Kidney capillary endothelial cell (primary cell): ENCODE measurements at places on chromosomes 16 and 17.

DNA sequence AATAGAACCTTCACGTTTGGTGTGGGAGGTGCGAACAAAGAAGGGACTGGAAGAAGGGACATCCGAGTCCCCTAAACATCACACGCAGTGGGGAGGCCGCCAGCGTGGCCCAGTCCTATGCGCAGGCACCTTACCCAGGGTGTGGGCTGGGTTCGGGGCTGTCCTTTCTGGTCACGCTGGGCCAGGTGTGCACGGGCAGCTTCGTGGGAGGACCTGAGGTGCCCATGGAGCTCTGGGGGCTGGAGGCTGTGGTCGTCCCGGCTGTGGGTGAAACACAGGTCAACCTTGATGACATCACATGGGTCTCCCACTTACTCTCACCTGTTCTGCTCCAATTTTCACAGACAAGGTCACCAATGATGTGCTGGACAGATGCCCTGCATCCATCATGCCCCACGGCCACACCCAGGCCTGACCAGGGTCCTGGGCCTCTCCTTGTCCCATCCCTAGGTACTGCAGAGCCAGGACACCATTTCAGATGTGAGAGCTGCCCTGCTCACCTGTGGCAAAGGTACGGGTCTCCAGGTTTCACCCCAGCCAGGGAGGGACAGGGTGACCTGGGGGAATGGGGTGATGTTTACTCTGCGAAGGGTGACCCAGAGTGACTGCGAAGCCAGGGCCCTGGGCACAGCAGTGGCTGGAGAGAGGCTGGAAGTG lies 3.1 kb downstream of the CD300C start:
- DNase-seq: no peak

DNA sequence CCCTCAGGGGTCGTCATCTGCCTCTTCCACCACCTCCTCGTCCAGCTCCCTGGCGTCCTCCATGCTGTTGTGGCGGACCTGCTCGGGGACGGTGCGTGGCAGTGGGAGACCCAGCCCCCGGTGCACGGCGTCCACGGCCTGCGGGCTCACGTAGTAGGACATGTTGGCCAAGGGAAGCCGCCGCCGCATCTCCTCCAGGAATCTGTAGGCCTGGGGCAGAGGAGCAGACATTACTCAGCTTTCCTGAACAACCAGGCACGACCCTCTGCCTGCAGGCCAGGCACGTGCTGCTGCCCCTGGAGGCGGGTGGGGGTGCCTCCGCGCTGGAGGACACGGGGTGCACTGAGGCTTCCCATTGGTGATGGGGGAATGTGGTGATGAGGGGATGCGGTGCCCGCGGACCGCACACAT lies 17.8 kb downstream of the TELO2 start:
- DNase-seq: no peak

- DNase-seq: no peak
Measured at GRCh38 chr16:31487071-31487719, 4.3 kb downstream of the SLC5A2 start.

GRCh38 chr16:11625769-11626168 lies 39.0 kb upstream of the LITAF start:
- no peak for DNase-seq

- DNase-seq: no peak
Measured at GRCh38 chr17:13268791-13269595, 251.2 kb upstream of the ELAC2 start.

GRCh38 chr17:34011599-34011998 lies 243.5 kb upstream of the CCL2 start:
- no peak for DNase-seq

DNA sequence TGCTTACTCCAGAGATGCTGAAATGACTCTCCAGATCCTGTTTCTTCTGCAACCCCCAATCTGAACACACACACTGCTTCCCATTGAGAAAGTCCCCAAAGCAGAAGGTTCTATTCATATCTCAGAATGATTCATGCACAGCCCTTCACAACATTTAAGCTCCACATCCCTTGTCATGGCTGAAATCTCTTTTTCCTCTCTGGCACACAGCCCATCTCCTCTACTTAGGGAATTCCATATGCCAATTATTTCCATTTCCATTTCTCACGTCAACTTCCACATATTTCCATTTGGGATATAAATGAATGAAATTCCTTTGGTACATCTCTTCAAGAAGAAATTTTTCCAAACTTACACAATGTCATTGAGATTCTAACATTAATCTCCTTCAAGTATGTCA lies 119.6 kb downstream of the CDH11 start:
- DNase-seq: peak; percentile 84

DNA sequence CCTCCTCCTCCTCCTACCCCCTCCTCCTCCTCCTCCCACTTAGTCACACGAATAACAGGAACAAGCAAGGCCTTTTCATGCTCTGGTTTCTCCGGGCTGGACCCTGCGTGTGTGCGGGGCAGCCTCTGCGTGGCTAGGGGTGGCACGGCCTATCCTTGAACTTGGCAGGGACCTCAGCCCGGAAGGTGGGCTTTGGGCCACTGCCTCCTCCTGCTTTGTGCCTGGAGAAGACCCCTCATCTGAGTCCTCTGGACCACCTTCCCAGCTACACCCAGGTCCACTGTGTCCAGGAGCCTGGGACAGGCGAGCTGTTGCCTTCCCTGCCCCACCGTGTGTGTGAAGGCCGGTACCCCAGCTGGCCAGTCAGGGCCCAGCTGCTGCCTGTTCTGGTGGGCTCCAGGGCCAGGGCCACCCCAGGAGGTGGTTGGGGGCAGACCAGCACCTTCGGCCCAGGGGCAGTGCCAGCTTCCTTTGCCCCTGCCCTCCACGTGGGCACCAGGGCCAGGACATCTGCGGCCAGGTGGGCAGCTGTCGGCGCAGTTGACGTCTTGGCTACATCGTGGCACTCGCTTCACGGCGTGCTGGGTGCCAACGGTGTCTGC lies 35.4 kb downstream of the GINS2 start:
- DNase-seq: no peak

DNA sequence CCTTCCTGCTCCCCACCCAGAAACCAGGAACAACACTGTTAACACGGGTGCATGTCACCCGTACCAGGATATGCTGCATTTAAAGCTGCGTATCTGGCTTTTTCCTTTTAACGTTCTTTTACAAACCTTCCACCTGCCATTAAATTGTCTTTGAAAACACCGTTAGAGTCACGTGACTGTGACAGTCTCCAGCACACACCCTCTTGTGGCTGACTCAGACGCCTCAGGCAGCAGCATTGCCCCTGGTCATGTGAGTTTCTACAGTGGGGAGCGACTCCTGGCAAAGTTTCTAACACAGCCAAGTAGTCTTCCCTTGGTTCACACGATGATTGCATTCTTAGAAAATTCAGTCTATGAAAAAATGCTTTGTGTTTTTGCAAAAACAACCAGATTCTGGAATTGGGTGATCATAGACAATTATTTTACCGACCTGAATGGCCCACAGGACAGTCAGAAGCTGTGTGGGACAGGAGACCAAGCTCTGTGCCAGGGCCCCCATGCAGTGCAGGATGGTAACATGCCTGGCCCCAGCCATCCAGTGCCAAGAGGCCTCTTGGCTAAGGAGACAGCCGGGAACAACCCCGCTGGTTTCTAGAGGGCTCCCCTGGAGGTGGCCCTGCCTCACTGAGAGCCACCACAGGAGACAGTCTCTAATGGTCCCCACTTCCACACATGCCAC lies 199.1 kb downstream of the KATNIP start:
- peak; percentile 10 for DNase-seq

- no peak for DNase-seq
Measured at GRCh38 chr17:83006515-83007455, 72.6 kb upstream of the METRNL start.

DNA sequence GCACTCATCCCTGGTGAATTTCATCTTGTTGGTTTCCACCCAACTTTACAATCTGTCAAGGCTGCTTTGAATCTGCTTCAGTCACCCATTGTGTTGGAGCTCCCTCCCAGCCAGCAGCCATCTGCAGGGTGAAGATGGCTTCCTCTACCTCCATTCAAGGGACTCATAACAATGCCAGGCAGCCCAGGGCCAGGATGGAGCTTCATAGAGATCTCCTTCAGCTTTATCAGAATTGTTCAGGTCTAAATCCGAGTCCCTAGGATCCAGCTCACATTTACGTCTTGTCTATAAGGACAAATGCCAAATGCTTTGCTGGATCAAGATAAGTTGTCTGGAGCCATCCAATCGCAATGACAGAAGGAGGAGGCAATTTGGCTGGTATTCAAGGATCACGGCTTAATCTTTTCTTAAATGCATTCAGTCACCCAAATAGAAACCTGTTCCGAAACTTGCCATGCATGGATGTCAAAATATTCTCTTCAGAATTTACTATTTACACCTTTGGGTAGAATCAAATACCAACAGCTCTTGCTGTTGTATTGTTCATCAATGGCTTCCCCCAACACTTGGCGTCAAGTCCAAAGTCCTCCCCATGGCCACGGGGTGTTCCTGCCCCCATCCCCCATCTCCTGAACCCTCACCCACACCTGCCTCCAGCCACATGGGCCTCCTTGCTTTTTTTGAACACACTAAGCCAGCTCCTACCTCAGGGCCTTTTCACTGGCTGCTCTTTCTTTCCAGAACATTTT lies 3.8 kb upstream of the FAM171A2 start:
- no peak for DNase-seq

DNA sequence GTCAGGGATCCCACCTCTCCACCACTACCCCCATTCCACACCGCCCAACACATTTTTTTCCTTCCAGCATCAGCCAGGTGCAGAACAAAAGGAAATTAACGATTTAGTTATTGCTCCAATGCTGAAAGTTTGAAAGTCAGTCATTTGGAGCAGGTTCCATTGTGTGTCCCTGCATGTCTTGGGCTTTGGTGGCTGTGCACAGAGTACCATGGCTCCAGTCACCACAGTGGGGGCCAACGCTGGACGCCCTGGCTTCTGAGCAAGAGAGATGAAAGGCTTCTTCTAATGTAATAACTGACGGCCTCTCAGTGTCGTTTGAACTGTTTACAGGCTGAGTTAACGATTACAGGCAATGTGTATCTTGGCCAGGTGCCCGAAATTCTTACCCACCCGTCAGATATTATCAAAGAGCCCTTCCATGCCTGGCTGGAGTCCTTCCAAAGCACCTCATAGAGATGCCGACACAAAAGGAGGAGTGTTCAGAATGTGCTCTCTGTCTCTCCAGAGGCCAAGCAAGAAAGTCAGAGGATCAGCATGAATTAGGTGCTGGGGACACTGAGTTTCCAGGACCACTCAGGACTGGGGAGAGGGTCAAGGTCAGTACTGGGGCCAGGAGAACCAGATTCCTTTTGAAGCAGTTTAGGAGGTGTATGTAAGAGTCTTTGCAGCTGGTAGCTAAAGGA lies 25.9 kb downstream of the RNF43 start:
- DNase-seq: no peak

GRCh38 chr17:81387100-81388090 lies 7.9 kb upstream of the BAHCC1 start:
- DNase-seq: no peak

DNA sequence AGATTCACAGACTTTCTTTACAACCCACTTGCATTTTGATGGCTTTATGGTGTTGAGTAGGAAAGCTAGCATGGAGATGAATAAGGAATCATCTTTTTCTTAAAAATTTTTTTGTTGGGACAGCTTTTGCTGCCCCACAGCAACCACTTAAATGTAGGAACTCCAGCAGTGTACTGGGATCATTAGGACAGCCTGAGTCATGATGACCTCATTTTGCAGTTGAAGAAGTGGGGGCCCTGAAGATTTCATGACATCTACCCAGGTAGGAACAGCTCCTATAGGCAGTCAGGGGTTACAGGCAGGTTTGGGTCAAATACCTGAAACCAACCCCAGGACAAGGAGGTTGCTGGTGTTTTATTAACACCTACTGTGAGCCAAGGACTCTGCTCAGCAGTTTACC lies 2.1 kb downstream of the METTL22 start:
- peak; percentile 13 for DNase-seq

GRCh38 chr16:57624806-57625500 lies 3.5 kb upstream of the ADGRG1 start:
- DNase-seq: no peak

DNA sequence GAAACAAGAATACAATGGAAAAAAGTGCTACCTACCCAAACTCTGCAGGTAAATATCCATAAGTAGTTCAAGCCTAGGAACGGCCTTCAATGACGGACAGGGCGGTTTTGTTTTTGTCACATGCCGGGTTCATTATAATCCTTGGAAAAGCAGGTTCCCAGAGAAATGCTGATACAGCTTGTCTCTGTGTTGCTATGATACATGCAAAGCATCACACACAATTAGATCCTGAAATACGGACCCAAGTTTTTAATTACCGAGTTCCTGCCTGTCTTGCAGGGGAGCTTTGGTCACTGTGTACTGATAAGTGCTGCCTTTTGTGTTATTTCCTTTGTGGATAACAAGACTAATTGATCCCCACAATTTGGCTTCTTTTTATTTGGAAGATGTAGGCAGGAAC lies 217.4 kb downstream of the HAPSTR1 start:
- DNase-seq: no peak

DNA sequence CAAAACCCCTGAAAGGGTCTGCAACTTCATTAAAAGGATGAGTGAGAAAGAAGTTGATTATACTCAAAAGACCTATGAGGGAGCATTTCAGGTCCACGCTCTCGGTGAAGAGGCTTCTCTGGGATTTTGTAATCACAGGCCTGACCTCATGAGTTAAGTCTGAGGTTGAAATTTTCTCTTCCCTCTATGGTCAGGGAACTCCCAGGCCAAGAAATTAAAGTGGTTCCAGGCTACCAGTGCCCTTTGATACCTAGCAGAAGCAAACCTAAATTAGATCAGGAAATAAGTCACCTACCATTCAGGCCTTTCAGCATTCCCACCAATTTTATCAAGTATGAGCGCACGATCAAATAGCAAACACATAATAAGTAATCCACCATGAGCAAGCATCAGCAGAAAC lies 27.9 kb downstream of the MBTD1 start:
- no peak for DNase-seq

DNA sequence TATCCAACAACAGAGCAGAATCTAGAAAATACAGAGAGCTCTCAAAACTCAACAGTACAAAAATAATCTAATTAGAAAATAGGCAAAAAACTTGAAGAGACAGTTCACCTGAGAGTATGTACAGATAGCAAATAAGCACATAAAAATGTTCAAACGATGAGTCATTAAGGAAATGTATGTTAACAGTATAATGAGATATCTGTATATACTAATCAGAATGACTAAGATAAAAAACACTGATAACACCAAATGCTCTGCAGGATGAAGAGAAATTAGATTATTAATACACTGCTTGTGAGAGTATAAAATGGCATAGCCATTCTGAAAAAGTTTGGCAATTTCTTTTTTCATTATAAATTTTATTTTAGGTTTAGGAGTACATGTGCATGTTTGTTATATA lies 1307.6 kb upstream of the GOT2 start:
- no peak for DNase-seq

DNA sequence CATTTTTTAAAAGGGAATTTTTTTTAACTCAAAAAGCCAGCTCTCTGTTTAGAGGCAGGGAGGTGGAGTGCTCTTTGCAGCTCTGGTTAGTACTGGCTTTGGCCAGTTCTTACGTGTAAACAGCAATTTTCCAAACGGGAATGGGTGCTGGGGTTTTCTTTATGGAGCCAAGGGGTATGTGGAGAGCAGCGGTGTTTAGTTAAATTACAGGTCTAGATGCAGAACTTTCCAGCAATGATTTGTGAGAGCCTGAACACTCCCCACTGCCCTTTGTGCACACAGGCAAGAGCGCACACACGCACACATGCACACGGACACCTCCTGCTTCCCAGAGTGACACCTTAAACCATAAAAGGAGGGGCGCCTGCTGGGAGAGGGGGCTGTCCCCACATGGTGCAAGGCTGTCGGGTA lies 140.2 kb downstream of the MSI2 start:
- DNase-seq: no peak

GRCh38 chr16:19857593-19858339 lies 26.9 kb downstream of the GPRC5B start:
- no peak for DNase-seq

GRCh38 chr16:10684511-10685151 lies 10.1 kb downstream of the TEKT5 start:
- DNase-seq: no peak
